Mesothelial cell of epicardium (in vitro differentiated cells): ENCODE measurements at places on chromosomes 6 and 20.

DNA sequence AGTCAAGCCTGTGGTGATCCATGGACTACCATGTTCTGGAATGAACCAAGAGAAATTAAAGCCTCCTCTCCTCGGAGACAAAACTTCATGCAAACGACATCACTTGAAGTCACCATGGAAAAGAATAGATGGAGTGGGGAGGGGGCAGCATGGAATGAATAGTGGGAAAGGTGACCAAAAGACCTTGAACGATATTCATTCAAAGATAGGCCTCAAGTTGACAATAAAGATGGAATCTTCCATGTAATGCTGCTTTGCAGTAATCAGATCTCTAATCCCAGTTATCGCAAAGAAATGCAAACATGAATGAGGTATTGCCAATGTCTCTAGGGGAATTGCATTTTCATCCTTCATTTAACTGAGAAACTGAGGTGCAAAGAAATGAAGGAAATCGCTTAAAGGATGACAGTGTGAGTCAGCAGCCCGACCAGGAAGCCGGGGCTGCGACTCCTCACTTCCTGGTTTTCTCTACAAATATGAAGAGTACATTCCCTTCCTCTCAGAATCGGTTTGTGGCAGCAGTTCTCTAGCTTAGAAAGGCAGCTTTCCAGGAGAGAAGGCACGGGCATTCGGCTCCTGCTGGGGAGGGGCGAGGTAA lies 65.6 kb upstream of the RREB1 start:
- no peak for DNase-seq

- no peak for DNase-seq
Measured at GRCh38 chr6:25478973-25479372, 173.0 kb upstream of the SCGN start.

- no peak for DNase-seq
Measured at GRCh38 chr6:148996815-148997214, 250.0 kb downstream of the UST start.

GRCh38 chr6:6806844-6807518 lies 218.5 kb downstream of the LY86 start:
- DNase-seq = no peak

GRCh38 chr6:159172091-159172491 lies 2.9 kb downstream of the FNDC1 start:
- DNase-seq = no peak

DNA sequence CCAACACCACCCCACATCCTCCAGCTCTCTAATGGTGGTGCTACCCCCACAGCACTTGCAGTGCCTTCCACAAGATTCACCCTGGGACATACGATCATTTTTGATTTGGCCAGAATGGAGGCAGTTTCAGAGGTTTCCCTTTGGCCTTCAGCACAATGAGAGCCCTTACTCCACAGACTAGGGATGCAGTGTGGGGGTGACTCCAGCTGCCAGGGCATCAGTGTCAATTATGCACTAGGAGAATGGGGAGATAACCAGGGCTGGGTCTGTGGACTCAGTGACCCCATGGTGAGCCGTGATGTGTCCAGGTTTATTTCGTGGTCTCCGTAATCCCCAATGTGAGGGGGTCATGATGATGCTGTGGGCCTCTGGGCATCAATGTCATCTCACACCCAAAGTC lies 31.5 kb upstream of the MICB start:
- DNase-seq = no peak

DNA sequence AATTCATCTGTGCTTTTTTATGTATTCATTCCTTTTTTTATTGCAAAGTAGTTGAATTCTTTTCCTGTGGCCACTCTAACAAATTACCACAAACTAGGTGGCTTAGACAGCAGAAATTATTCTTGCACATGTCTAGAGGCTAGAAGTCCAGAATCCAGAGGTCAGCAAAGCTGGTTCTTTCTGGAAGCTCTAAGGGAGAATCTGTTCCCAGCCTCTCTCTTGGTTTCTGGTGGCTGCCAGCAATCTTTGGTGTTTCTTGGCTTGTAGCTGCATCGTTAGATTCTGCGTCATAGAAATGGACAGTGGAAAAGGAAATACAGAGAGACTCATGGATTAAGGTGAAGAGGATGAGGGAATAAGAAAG lies 39.3 kb downstream of the GSTA2 start:
- DNase-seq = no peak

- DNase-seq = no peak
Measured at GRCh38 chr6:10831609-10832008, 6.7 kb downstream of the MAK start.

GRCh38 chr20:36241678-36242077 lies 5.4 kb downstream of the AAR2 start:
- DNase-seq = no peak

DNA sequence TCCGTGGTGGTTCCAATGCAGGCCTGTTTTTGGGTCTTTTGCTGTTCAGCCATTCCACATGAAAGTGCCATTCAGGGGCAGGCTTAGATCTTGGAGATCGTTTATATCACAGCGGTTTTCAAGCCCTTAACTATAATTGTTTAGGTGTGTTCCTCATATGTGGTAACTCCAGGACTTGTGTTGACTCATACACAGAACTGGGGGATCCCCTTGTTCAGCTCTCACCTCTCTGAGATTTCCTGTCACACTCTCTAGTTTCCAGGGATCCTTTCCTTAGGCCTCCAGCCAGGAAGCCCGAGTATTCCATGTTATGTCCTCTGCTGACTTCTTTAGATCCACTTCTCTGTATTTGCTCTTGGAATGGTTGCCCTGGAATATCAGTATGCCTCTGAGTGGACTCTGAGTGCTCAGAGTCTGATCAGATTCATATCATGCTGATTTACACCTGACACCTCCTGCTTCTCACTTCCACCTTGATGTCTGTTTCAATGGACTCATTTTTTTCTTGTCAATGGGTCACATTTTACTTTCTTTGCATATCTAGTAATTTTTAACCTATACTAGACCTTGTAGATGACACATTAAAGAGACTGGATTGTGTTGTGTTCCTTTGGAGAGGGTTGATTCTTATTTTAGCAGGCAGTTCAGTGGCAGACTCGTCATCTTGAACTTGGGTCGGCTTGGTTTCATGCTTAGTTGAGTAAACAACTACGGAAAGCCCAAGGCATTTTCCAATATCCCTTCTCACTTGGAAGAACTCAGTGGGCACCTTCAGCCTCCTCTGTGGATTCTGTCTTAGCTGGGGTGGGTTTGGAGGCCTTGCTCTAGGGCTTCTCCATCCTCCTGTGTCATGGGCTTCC lies 13.1 kb downstream of the NTSR1 start:
- no peak for DNase-seq

DNA sequence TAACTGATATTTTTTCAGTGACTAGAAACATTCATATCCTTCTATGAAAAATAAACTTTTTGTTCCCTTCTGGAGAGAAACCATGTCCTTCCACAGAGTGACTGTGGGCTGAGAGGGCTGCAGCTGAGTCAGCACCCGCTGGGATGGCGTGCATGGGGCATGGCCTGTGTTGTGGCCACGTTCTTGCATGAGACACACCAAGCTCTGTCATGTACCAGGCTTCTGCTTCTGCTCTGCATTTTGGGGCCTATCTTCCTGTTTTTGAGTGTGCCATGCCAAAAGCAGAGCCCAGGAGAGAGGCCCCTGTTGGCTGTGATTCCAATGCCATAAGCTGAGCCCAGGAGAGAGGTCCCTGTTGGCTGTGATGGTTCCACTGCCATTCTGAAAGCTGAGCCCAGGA lies 10.8 kb downstream of the APMAP start:
- DNase-seq = no peak

GRCh38 chr6:32120573-32121059 lies 7.4 kb downstream of the ATF6B start:
- no peak for DNase-seq

DNA sequence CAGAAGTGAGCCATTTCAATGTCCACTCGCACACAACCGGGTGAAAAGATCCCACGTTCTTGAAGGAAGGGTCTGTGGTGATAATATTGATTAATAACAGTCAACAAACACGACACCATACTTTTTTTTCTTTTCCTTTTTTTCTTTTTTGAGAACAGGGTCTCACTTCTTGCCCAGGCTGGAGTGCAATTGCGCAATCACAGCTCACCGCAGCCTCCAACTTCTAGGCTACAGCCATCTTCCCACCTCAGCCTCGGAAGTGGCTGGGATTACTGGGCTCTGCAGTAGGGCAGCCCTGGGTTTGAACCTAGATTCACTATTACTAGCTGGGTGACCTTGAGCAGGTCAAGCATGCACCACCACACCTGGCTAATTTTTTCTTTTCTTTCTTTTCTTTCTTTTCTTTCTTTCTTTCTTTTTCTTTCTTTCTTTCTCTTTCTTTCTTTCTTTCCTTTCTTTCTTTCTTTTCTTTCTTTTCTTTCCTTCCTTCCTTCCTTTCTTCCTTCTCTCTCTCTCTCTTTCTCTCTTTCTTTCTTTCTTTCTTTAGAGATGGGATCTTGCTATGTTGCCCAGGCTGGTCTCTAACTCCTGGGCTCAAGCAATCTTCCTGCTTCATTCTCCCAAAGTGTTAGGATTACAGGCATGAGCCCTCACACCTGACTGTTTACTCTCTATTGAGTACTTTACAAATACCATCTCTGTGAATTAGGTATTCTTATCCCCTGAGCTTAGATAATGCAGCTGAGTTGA lies 123.9 kb downstream of the SNX5 start:
- no peak for DNase-seq

DNA sequence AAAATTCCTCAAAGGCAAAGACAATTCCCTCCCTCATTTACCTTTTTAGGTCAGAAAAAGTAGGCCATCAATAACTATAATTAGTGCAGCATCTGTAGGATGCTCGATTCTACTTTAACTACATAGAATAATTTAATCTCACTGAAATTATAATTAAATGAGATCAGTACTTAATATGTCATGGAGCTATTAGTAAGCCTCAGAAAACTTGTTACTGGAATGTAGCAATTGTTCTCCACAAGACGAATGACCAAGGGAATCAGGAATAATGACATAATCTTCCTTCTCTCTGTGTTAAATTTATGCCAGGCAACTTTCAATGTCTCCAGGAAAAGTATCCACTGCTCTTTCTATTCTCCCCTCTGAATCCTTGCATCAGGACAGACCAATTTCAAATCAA lies 34.1 kb downstream of the SESN1 start:
- DNase-seq = no peak

GRCh38 chr6:113488812-113489685 lies 368.1 kb upstream of the MARCKS start:
- no peak for DNase-seq

DNA sequence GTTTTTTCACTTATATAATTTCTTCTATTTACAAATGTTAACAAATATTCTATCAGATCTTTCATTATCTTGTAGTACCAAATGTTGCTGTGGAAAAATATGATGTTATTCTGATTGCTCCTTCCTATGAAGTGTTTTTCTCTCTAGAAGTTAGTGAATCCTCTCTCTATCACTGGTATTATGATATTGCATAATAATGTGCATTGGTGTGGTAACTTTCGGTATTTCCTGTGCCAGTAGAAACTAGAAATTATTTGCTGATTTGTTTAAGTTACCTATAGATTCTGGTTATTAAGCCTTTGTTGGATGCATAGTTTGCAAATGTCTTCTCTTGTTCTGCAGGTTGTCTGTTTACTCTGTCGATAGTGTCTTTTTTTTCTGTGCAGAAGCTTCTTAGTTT lies 342.5 kb downstream of the CENPW start:
- DNase-seq = no peak

DNA sequence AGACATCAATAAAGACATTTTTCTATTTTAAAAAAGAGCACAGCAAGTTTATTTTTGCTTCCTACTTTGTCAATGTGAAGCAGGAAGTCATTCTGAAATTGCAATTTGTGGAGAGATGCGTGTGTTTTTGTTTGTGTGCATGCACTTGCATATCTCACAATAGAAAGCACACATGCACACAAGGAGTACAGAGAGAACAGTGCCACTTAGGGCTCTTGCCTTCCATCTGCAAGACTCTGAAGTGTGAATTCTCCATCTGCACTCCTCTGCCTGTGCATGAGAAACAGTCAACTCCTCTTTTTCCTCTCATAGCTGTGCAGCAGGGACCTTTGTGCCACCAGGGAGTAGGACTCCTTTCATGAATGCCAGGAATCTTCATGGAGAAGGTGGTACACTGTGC lies 316.3 kb upstream of the CNR1 start:
- no peak for DNase-seq

GRCh38 chr6:80449726-80450125 lies 343.3 kb downstream of the BCKDHB start:
- no peak for DNase-seq

- no peak for DNase-seq
Measured at GRCh38 chr6:149782337-149782736, 32.8 kb downstream of the PCMT1 start.

DNA sequence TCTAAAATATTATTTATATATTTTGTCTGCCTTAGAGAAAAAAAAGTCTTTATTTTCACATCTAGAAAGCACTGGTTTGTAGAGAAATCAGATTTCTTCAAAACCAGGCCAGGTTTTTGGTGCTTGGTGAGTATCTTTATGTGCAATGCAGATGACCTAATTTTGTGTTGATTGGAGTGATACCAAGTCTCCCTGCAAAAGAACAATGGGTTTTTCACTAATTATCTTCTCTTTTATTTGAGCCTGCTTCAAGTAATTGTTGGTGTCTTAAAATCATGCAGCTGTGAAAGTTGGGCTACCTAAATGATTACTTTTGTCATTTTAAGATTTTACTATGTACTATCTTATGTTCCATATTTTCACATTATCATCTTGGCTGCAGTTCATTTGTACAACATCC lies 874.7 kb downstream of the TFAP2A start:
- DNase-seq = no peak

DNA sequence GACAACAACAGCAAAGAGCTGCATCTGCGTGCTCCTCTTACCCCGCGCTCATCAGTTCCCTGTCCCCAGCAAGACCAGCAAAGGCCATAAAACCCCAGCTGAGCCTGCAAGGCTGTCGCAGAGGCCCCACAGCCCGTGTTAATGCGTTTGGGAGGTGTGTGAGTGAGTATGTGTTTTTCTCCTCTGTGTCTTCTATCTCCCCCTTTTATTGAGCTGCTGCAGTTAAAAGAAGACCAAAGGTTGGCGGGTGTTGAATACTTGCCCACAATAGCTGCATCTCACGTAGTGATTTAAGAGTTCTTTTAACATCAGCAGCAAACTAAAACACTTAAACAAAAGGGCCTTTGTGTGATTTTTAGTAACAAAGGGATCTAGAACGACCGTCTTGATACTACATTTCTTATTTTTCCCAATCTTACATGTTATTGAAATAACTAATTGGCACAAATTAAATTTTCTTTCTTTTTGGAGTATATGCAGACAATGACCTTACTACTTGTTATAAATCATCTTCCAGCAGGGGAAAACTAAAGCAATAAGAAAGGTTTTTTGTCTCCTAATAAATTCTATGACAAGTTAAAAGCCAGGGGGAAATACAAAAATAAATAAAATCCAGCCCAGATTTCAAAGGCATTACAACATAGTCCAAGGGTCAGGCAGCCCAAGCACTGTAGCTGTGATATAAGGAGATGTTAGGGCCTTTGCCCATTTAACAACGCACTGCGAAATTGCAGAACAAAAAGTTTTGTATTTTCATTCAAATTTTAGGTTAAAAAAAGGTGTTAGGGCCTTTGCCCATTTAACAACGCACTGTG lies 27.2 kb upstream of the CNKSR3 start:
- DNase-seq = no peak

GRCh38 chr6:20606831-20607230 lies 72.6 kb downstream of the CDKAL1 start:
- DNase-seq = no peak

GRCh38 chr20:46324960-46325703 lies 16.8 kb upstream of the CDH22 start:
- no peak for DNase-seq

GRCh38 chr6:157906537-157907061 lies 75.1 kb upstream of the SYNJ2 start:
- DNase-seq = no peak
